Head of caudate nucleus (tissue), 42 donors: ENCODE measurements at places on chromosomes 5 and 9.

GRCh38 chr5:100780376-100780870 is 122.7 kb downstream of the ST8SIA4 start:
- no peak for DNase-seq

DNA sequence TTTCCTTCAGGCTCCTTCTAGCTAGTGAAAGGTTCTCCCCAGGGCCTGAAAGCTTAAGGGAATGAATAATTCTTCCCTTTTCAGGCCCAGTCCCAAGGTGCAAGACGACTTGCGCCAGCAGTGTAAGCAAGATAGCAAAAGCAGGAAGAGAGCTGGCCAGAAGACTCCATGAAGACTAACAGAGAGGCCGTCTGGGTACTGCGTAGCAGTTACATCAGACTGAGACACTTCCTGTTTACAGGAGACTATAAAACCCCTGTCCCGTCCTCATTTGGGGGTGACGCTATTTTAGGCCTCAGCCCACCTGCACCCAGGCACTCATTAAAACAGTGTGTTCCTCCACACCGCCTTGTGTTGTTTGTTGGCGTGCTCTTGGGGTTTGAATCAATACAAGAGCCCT is 90.7 kb upstream of the MOCS2 start:
- DNase-seq, result no peak

GRCh38 chr5:95712347-95712958 is 18.7 kb upstream of the RHOBTB3 start:
- no peak for DNase-seq

DNA sequence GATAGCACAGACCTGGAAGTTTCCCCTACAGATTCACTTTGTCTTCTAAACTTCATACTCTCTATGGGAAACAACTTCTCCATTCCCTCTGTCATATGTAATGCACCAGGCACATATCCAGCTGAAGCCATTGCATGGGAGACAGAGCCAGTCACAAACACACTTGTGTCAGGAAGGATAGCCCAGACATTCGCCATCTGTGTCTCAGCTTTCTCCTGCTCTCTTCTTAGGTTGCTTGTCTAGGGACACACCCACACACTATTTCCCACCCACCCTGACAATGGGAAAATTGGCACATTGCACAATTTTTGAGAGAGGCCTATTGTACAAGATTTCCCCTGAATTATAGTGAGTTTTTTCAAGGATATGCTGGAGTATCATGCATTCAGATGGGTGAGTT is 158.4 kb upstream of the MPDZ start:
- DNase-seq, result no peak

DNA sequence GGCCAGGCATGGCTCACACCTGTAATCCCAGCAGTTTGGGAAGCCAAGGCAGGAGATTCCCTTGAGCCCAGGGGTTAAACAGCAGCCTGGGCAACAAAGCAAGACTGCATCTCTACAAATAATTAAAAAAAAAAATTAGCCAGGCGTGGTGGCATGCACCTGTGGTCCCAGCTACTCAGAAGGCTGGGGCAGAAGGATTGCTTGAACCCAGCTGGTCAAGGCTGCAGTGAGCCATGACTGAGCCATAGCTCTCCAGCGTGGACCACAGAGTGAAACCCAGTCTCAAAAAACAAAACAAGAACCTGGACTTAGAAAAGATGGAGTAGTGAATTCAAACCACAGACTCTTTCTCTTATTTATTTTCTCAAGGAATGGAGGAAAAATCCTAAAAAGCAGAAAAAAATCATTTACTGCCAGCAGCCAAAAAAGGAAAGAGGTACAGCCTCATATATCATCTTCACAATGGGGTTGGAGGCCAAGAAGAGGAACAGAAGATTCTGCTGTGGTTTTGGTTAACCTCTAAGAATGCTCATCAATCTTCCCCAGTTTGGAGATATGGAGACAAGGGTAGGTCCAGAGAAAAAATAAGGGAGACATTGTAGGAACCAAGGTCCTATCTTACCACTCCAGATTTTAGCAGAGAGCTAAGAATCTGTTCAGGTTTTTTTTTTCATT is 40.0 kb upstream of the MYO10 start:
- no peak for DNase-seq

DNA sequence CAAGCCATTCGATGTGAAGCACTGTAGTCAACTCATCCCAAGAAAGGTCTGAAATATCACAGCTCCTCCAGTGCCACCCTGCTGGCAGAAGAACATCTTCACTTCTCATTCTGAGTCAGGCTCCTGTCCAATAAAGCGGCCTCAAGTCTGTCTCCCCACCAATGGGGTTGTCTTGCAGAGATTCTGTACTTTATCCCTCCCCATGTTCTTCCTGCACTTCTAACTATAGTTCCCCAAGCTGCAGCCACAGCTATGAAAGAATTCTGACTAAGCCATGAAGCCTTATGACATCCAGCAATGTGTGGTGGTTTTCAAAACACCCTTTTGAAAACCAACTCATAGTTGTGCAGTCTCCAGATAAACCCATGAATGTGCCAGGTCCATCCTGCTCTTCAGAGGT is 6.8 kb downstream of the MACROH2A1 start:
- no peak for DNase-seq

GRCh38 chr5:10423022-10423421 is 18.7 kb upstream of the ROPN1L start:
- DNase-seq, result no peak

- no peak for DNase-seq
These were observed 13.3 kb downstream of the HMMR start for GRCh38 chr5:163473635-163474243.

DNA sequence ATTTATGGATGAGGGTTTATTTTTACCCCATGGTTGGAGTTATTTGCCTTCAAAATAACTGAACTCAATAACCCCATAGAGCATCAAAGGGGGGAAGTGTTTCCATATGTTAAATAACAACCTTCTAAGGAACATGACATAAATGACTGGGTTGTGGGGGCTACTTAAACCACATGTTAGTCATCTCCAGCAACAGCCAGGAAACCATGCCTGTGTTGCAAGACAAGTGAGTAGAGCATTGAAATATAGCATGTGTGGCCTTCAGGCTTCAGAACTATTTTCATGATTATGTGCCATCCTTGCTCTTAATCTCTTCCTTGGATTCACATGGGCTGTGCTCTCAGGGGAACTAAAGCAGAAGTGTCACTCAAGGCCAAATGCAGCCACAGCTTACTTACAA is 431.2 kb downstream of the AGTPBP1 start:
- no peak for DNase-seq

DNA sequence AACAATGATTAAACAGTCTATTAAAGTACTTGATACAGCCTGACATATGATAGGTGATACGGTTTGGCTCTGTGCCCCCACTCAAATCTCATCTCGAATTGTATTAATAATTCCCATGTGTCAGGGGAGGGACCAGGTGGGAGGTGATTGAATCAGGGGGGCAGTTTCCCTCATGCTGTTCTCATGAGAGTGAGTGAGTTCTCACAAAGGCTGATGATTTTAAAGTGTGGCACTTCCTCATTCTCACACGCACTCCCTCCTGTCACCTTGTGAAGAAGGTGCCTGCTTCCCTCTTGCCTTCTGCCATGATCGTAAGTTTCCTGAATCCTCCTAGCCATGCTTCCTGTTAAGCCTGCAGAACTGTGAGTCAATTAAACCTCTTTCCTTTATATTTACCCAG is 40.1 kb upstream of the TARS1 start:
- no peak for DNase-seq

DNA sequence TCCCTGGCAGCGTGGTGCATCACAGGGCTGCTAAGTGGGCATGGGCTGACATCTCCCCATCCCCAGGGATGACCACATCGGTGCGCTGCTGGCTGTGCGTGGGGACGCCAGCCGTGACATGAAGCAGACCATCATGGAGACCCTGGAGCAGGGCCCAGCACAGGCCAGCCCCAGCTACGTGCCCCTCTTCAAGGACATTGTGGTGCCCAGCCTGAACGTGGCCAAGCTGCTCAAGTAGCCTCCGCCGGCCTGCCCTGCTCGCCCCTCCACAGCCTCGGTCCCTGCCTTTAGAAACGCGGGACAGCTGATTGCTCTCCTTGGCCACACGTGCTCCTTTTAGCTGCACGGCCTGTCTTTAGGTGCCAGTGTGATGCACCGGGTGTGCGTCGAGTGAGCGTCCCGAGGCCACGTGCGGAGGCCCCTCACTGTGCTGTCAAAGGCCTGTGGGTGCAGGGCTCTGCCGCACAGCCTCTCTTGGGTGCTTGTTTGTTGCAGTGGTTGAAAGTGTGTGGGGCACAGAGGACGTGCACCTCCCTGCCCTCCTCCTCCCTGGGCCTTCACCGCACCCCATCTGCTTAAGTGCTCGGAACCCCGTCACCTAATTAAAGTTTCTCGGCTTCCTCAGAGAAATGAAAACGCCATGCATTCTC is 23.8 kb downstream of the EXOC3 start:
- no peak for DNase-seq

DNA sequence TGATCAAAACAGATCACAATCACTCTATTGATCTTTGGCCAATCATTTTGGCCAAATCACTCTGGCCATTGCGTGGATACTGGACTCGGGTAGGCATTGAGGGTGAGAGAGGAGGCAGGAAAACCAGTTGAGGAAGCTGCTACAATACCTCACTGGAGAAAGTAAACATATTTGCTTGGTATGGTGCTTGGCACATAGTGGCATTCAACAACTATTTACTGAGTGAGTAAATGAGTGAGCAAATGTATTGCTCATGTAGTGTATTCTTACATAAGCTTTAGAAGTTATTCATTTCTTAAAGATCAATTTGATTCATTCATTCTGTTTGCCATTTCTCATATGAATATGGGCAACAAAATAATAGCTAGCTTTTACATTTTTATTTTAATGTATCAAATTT is 4.0 kb upstream of the DEPDC1B start:
- DNase-seq, result no peak

GRCh38 chr5:179858241-179858585 is 404 bp downstream of the MRNIP start:
- DNase-seq, result no peak

GRCh38 chr5:143812085-143812705 is at the start of gene HMHB1:
Gene HMHB1, plus strand, starts transcription at chr5:143812161.
- DNase-seq, result no peak

DNA sequence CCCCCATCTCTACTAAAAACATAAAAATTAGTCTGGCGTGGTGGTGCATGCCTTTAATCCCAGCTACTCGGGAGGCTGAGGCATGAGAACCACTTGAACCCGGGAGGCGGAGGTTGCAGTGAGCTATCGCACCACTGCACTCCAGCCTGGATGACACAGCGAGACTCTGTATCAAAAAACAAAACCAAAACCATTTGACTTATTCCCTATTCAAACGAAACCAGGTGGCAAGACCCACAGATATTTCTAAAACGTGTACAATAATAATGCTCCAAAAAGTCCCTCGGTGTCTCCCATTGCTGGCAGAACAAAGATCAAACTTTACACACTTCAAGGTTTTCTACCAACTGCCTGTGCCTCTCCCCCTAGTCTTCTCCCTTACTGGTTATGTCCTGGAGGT is 29.8 kb downstream of the HMGCR start:
- DNase-seq, result no peak

DNA sequence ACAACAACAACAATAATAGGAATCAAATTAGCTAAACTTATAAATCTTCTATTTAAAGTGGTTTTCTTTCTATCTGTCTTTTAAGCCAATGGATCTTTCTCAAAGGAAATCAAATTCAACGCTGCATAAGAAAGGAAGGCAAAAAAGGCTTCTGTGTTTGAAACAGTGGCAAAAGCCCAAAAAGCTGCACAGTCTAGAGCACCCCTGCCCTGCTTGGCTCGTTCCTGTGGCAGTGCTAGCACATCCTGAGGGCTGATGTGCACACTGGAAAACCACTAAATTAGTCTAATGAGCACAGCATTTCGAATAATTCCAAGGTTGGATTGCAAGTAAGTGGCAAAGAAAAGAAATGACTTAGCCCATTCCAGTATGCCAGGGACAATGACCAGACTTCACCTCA is 80.7 kb downstream of the AP3B1 start:
- DNase-seq, result no peak
